Heart right ventricle (tissue), 16 donors: ENCODE measurements at places on chromosomes 12 and 14. TPM values are rescaled to one million over a fixed set of nuclear protein-coding genes. Genes with fewer than 3 reads are reported as not detected.

The ARHGAP9 gene
- 4.7 TPM for total RNA-seq

The EPYC gene
- total RNA-seq, result not detected

The CIROP gene
- not detected for total RNA-seq

The NYNRIN gene
- 3.6 TPM for total RNA-seq

DNA sequence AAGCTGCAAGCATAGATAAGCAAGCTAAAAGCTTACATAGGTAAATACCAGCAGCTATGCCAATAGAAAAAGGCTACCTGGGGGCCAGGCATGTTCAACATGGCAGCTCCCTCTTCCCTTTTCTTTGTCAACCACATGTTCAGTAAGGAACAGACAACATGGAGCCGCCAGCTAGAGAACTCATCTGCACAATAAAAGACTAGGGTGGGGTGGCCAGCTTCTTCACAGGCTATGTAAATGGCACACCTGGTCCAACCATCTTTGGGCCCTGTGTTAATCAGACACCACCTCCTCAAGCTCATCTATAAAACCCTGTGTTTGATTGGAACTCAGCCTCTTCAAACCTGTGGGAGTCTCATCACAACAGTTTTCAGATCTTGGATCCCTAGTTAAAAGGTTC is 129.7 kb upstream of the TMPO start:
- DNase-seq, result no peak

DNA sequence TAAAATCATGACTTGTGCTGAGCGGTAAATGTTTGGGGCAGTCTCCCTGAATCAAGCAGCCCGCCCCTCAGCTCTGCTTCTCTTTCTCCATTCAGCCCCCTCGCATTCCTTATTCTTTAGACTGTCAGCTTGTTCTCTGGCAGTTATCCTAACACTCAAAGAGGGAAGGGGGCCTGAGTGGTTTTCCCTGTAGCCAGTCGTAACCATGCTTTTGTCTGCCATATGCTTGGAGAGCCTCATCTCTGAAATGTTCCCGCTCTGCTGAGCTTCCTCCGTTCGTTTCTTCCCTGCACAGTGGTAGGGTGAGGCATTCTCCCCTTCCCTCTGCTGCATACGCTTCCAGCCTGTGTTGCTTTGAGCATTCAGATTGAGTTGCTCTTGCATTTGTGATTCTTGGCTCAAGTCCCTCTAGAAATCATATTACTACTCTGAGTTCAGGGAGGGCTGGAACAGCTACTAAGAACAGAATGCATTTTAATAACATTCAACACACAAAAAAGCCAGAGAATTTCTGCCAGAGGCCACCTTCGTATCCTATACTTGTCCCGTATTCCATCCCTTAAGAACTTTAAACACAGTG is 119.7 kb downstream of the FBXL14 start:
- DNase-seq, result no peak

GRCh38 chr14:65296402-65296801 is 116.1 kb upstream of the FUT8 start:
- no peak for DNase-seq

DNA sequence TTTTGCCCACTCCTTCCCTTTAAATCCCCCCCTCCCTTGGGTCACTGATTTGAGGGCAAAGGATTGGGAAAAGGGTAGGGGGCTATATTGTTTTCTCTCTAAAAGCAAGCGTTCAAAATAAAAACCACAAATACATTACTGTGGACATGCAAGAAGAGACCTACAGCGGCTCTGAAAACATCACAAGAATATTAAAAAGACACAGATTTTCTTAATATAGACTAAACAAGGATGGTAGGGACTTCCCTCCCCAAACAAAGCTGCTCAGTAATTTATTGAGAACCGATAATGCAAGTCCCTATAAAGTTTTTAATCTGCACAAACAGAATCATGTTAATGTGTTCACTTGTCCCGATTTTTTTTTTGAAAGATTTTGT is 12.9 kb downstream of the TBX3 start:
- no peak for DNase-seq

GRCh38 chr14:101033006-101033405 is 129.5 kb upstream of the RTL1 start:
- no peak for DNase-seq

DNA sequence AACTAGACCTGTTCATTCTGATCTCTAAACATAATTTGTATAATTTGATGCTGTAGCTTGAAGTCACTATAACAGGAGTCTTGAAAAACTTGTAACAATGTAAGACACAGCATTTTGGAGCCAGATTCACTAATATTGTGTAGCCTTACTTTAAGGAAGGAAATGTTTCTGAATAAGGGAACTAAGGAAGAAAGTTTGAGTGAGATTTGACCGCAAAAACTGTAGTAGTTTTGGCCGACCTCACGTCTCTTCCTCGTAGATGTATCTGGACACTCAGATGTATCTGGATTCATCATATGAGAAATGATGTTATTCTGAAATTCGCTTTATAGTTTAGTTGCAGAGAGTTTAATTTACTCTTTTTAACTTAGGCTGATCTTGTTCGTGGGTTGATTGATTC is 13.9 kb upstream of the DNAH10 start:
- DNase-seq, result no peak

GRCh38 chr12:107007411-107007810 is 20.5 kb upstream of the MTERF2 start:
- no peak for DNase-seq

- DNase-seq, result peak; percentile 40
Measured at GRCh38 chr12:121522971-121523370, 57.9 kb downstream of the KDM2B start.

- DNase-seq, result no peak
Measured at GRCh38 chr12:43289426-43289801, 262.6 kb downstream of the ADAMTS20 start.
